ENCODE measurements at places on chromosomes 7 and 10.
A peak's percentile ranks its signal among the peaks of the same experiment; 100 is the strongest.

- DNase-seq, result no peak
These were observed 534 bp downstream of the PSMA2 start for GRCh38 chr7:42931447-42931833.

- no peak for DNase-seq
These were observed 52.2 kb downstream of the UNC5B start for GRCh38 chr10:71264345-71265200.

- DNase-seq, result no peak
These were observed 154.0 kb downstream of the TCF7L2 start for GRCh38 chr10:113104047-113104446.

DNA sequence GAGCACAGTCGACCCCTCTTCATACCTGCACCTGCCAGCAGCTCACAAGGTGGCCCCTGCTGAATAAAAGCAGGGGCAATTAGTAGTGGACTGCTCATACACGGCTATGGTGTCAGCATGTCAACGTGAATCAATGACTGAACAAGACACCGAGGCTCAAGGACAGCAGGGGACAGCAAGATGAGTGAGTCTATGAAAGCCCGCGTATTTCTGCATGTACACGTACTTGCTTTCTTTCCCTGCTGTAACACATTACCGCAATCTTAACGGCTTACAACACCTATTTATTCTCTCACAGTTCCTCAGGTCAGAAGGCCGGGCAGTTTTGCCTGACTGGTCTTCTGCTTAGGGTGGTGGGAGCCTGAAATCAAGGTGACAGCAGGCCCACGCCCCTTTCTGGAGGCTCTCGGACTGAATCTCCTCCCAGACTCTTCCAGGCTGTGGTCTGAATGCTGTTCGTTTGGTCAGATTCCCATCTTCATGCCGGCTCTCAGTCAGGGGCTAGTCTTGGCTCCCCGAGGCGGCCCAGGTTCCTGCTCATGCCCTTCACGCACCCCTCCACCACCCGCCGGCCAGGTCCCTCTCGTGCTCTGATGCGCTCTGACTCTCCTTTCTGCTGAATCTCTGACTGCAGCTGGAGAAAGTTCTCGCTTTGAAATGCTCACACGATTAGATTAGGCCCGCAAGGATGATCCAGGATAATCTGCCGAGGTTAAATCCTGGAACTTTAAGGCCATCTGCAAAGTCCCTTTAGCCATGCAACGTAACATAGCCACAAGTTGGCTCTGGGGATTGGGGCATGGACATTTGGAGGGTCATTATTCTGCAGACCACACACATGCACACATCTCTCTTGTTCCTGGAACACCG is 7.8 kb upstream of the PPP2R2D start:
- peak; percentile 60 for DNase-seq

- DNase-seq, result peak; percentile 70
These were observed 1.3 kb upstream of the CUL1 start for GRCh38 chr7:148697256-148698006.

GRCh38 chr7:98285157-98286092 is 3.9 kb downstream of the BRI3 start:
- DNase-seq, result no peak

DNA sequence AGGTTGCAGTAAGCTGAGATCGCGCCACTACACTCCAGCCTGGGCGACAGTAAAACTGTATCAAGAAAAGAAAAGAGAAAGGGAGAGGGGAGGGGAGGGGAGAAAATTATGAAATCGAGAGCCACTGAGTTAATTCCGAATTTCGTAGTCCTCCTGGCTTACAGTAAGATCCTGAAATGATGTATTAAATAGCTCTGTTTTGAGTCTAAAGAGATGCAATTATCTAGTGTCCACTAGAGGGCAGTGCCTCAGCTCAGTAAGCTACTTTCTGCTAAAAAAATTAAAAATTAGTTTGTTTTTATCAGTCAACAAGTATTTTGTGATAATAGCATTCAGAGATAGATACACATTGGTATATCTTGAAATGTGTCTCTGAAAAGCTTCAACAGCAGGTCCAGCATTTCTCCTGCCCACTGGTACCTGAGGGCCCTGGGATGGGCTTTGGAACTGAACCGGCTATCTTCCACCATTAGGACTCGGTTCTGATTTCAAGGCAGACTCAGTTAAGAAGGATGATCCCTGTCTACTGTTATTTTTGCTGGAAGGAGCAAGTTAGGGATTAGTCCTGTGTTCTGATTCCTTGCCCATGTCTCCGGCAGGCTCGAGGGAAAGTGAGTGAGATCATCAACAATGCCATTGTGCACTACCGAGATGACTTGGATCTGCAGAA is 19.5 kb downstream of the TSPAN33 start:
- peak; percentile 79 for DNase-seq

GRCh38 chr10:58743466-58744115 is 230.9 kb downstream of the BICC1 start:
- DNase-seq, result peak; percentile 75

GRCh38 chr7:37471619-37472018 is 23.0 kb upstream of the ELMO1 start:
- no peak for DNase-seq

DNA sequence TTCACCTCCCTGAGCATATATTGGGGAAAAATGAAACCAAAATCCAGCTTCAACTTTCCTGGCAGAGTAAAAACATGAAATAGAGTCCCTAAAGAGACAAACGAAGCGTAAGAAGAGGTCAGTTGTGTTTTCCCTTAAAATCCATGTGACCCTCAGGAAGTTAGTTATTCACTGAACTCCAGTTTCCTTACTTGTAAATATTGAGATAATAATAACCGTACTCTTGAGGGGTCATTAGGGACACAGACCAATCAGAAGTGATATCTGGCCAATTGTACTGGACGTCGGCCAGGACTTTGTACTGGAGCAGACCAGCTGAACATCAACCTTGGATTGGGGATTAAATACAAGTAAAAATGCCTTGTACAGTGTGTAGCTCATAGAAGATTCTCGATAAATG is 167.0 kb downstream of the GATA3 start:
- DNase-seq, result peak; percentile 12

- DNase-seq, result peak; percentile 68
These were observed 101.0 kb upstream of the AGR3 start for GRCh38 chr7:16982640-16983350.

- no peak for DNase-seq
These were observed 23.0 kb downstream of the PRLHR start for GRCh38 chr10:118572256-118573041.

GRCh38 chr10:490891-491571 is 198.4 kb downstream of the DIP2C start:
- DNase-seq, result no peak

GRCh38 chr7:151070574-151070960 is 10.0 kb downstream of the FASTK start:
- DNase-seq, result no peak

GRCh38 chr7:92898798-92899197 is 62.4 kb upstream of the CDK6 start:
- no peak for DNase-seq

- no peak for DNase-seq
These were observed 518.0 kb downstream of the REEP3 start for GRCh38 chr10:64039198-64039597.

Measured in eye (tissue), 1 donor.